ENCODE measurements at places on chromosomes 1 and 21.

GRCh38 chr1:92201973-92202372 lies 15.7 kb upstream of the C1orf146 start:
- no peak for DNase-seq

DNA sequence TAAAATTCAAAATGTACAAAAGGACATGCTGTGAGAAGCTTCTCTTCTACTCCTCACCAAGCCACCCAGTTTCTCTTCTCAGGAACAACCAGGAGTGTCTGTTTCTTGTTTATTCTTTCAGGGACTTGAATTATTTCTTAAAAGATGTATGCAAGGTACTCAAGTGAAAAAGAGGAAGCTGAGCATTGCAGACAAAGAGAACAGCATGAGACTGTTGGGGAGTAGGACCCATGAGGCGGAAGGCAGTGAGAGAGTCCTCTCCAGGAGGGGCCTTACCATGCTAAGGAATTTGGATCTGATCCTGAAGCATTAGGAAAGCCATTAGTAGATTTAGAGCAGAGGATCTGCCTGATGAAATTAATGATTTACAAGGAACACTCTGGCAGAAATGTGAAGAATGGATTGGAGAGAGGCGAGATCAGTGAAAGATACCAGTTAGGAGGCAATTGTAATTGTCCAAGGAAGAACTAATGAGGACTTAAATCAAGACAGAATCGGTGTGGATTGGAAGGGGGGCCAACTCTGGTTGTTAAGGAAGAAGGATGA lies 14.7 kb upstream of the SSX2IP start:
- no peak for DNase-seq

GRCh38 chr1:208537198-208537597 lies 293.0 kb upstream of the PLXNA2 start:
- no peak for DNase-seq

GRCh38 chr1:1332031-1332755 lies 1.1 kb downstream of the TAS1R3 start:
- DNase-seq = no peak

DNA sequence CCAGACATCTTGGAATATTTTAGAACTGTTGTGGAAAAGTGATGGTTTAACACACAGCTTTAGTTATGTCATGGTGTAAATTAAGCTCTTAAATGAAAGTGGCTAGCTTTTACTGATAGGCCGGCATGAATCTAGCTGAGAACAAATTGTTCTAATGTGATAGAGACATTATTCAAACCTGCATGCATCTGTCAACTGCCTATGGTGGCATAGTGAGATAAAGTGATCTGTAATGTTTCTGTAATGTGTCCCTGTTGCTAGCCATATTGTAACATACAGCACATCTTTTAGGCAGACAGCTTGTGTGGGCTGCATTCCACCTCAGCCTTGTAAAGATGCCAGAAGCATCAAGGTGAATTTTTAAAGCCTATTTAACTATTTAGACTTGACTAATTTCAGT lies 16.0 kb downstream of the LRIG2 start:
- no peak for DNase-seq

- DNase-seq = no peak
Measured at GRCh38 chr1:244497805-244498204, 36.7 kb downstream of the CATSPERE start.

DNA sequence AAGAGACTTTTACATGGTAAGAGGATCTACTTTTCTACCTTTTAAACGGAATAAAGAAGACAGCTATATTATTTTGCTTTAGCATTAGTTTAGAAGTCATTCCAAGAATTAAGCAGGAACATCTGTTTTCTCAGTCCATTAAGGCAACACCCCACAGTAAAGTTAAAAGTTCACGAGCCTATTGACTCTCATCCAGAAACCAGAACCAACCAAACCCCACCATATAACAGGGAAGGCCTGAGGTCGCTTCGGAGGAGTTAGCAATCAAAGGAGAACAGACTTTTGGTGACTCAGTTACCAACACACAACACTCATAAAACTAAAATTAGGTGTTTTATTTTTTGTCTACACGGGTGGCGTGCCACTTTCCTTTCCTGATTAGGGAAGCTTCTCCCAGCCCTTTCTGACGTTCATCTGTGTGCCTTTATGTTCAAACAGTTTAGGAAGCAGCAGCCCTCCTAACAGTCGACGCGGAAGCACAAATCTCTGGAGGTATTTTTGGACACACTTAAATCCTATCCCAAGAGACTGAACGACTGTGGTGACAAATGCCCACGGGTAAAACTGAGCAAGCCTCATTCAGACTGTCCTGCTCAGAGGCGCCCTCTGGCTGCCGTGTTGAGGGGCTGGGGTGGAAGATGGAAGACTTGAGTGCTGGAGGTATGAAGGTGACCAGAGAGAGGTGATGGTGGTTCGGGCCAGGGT lies 8.6 kb upstream of the PLA2G2C start:
- DNase-seq = peak; percentile 38

- no peak for DNase-seq
Measured at GRCh38 chr1:85707267-85707989, 805 bp downstream of the ZNHIT6 start.

GRCh38 chr1:17098446-17099317 lies 20.6 kb downstream of the PADI2 start:
- peak; percentile 28 for DNase-seq

GRCh38 chr1:234507089-234507488 lies 28.1 kb upstream of the TARBP1 start:
- no peak for DNase-seq

DNA sequence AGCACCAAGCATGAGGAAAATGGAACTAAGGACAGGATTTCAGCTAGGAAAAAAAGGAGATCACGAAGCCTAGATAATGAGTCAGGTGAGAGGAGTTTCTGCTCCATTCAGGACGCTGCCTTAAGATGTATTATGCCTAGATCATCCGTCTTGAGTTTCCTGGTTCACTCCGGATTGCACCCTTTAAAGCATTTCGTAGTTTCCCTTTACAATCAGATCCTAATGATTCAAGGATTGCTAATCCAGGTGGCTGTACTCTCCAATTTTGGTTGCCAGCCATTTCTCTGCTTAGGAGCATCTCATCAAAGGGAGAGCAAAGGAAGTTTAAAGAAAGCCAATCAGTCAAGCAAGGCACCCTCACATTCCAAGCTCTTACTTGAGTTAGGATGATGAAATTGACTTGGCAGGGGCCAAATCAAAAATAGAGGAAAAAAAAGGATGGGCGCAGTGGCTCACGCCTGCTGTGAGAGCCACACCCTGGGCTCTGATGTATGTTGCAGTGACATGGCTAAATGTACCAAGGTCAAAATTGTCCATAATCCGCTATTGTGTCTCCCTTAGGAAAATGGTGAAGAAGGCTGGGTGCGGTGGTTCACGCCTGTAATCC lies 156.9 kb upstream of the SOD1 start:
- no peak for DNase-seq

GRCh38 chr1:243890576-243890975 lies 40.5 kb upstream of the AKT3 start:
- no peak for DNase-seq
